ENCODE measurements at places on chromosomes 5 and 9. TPM values are rescaled to one million over a fixed set of nuclear protein-coding genes. Genes with fewer than 3 reads are reported as not detected.

ROR2 gene
- not detected for polyA plus RNA-seq

LSM11 gene
- polyA plus RNA-seq: 0.92 TPM

CEP72 gene
- polyA plus RNA-seq: 6.0 TPM

FUT7 gene
- 0.06 TPM for polyA plus RNA-seq

FOXD4 gene
- 0.09 TPM for polyA plus RNA-seq

ALDH1A1 gene
- polyA plus RNA-seq: not detected

BARHL1 gene
- not detected for polyA plus RNA-seq

ADRB2 gene
- polyA plus RNA-seq: 0.25 TPM

ARHGEF28 gene
- polyA plus RNA-seq: not detected

BHMT2 gene
- polyA plus RNA-seq: not detected

ECM2 gene
- not detected for polyA plus RNA-seq

DIPK1B gene
- polyA plus RNA-seq: 0.31 TPM

C5orf46 gene
- polyA plus RNA-seq: not detected

DBH gene
- 0.38 TPM for polyA plus RNA-seq

SLC34A1 gene
- not detected for polyA plus RNA-seq

CYLC2 gene
- polyA plus RNA-seq: not detected

SLC6A18 gene
- polyA plus RNA-seq: not detected

FAM221B gene
- not detected for polyA plus RNA-seq

TRPM3 gene
- not detected for polyA plus RNA-seq

PHF24 gene
- not detected for polyA plus RNA-seq

DOK3 gene
- 0.25 TPM for polyA plus RNA-seq

PTGR1 gene
- 0.21 TPM for polyA plus RNA-seq

LRRC19 gene
- polyA plus RNA-seq: not detected

TMEM38B gene
- 20.4 TPM for polyA plus RNA-seq

NMUR2 gene
- not detected for polyA plus RNA-seq
